ENCODE measurements at places on chromosomes 16 and 17.

DNA sequence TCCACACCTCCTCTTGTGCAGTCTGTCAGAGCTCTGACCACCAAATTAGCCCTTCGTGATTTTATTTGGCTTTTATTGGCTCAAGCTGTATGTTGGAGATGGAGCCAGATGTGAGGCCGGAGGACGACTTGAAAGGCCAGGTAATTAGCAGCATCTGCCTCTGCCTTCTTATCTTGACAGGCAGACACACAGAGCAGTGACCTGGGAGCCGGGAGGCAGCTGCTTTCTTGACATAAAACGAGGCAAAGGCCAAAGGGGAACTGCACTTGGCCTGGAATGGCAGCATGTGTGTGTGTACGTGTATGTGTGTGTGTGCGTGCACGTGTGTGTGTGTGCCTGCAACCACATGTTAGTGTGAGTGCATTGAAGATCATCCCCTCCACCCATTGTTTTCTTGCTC, 56.9 kb upstream of the BRD7 start:
- DNase-seq: no peak

- DNase-seq: peak; percentile 54
These were observed 898 bp downstream of the SNAI3 start for GRCh38 chr16:88685156-88686061.

- DNase-seq: no peak
These were observed 534 bp downstream of the PRSS36 start for GRCh38 chr16:31149332-31149731.

DNA sequence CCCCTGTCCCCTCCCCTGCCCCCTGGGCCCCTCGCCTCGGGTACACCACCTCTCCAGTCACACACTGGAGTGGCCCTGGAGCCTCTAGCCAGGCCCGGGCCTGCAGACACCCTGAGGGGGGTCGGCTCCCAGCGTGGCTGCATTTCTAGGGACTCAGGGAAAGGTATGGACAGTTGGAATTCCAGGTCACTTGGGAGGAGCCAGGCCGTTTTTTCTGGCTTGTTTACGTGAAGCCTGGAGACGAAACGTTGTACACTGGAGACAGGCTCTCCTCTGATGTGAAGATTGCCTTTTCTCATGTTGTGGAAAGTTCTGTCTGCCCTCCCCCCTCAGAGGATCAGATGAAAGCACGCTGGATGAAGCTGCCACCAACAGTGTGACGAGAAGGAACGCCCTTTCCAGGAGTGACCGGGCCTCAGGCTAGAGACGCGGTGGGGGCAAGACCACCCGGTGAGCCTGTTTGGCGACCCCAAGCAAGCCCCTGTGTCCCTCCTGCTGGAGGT, 4.0 kb upstream of the PPP1R27 start:
- no peak for DNase-seq

GRCh38 chr16:15434425-15435215, at the start of gene BMERB1:
Gene BMERB1 (plus strand): TSS chr16:15434588. CDS start chr16:15434654, 66 bp downstream.
- peak; percentile 64 for DNase-seq

DNA sequence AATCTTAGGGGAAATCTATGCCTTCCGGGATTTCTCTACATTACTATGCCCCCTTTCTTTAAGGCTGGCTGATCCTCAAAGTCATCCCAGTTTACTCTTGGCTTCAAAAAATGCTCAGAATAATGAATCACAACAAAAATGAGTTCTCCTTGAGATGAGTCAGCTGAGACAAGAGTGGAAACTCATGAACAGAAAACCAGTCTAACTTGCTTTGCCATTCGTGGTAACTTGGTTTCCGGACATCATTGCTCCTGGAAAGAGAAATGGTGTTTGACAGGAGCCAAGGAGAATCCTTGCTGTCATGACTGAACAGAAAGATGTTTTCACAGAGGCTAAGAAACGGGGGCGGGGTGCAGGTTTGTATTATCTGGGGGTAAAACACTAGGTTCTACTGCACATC, 435.6 kb upstream of the DYNLRB2 start:
- no peak for DNase-seq

- DNase-seq: no peak
These were observed 150.7 kb upstream of the DYNLRB2 start for GRCh38 chr16:80390046-80390445.

DNA sequence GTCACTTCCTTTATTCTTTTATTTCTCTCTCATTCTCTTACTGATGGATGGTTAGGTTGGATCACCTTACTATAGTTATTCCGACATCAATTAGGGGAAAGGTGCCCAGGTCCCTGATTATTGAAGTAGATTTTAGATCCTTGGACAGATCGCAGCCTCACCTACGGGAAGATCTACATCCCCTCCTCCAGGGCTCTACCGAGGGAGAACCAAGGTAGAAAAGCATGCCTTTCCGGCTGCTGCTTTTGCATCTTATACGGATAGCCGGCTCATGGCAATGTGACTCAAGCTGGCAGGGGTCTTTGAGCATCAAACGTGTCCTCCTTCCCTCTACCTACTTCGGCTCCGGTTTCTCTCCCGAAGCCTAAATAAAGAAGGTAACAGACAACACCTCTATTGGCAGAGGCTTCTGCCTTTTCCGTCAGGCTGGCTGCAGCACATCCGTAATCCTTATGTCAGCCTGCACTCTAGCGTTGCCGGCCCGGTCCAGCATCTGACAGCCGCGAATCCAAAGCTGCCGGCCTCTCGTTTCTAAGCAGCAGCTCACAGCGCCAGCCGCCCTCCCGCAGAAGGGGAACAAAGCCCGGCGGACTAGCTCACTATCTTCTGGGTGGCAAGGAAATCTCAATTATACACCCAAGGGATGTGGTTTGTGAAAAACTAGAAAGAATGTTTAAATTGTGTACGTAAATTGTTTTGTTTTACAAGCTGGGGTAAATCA, 46.9 kb downstream of the IRX6 start:
- DNase-seq: peak; percentile 66

GRCh38 chr17:57091186-57091618, 6.2 kb downstream of the AKAP1 start:
- no peak for DNase-seq

- DNase-seq: no peak
These were observed 28.3 kb downstream of the ETV4 start for GRCh38 chr17:43517615-43518386.

- no peak for DNase-seq
These were observed 42.5 kb upstream of the TANC2 start for GRCh38 chr17:62923258-62924150.

DNA sequence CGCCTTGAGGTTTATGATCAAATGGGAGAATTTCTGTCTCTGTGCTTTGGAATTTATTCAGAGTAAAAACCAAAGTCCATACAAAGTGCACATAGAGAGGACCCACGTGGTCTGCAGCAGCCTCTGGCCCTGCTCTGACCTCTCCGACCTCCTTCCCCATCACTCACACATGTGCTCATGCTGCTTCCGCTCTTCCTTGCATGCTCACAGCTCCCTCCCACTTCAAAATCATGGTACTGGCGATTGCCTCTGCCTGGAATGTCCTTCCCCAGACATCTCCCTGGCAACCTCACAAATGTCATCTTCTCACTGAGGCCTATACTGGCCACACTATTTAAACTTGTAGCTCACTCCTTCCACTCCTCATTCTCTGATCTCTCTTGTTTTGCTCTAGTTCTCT, 418.0 kb downstream of the CA10 start:
- no peak for DNase-seq

- DNase-seq: no peak
These were observed 24.2 kb downstream of the SSH2 start for GRCh38 chr17:29905879-29906167.

- no peak for DNase-seq
These were observed 35.5 kb downstream of the GAN start for GRCh38 chr16:81350306-81350615.

GRCh38 chr17:16343569-16343968, 9.7 kb downstream of the CENPV start:
- no peak for DNase-seq

GRCh38 chr16:35523991-35524390, 2064.6 kb downstream of the TP53TG3F start:
- DNase-seq: no peak

GRCh38 chr16:76531236-76531635, 254.0 kb downstream of the CNTNAP4 start:
- no peak for DNase-seq

- no peak for DNase-seq
These were observed 32.2 kb upstream of the CRYBA1 start for GRCh38 chr17:29214215-29215146.

- DNase-seq: no peak
These were observed 25.1 kb upstream of the SLC47A1 start for GRCh38 chr17:19508577-19508867.

DNA sequence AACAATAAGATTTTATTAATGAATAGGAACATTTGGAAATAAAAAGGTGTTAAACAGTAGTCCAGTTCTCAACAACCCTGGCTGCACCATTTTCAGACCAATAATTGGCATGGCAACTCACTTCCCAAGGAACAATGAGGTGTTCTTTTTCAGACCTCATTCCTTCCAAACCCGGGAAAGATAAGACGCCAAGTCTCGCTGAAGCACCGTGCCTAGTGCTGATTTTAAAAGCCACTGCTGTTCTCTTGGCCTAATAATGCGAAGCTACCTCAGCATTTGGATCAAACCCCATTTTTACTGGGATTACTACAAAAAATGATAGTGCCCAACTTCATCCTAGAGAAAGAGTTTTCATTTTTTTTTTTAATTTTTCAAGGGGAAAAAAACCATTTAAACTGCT, 75.2 kb upstream of the NOL11 start:
- DNase-seq: no peak

GRCh38 chr16:82046541-82046940, 11.5 kb downstream of the HSD17B2 start:
- no peak for DNase-seq

GRCh38 chr17:49989518-49989880, 5.5 kb downstream of the DLX3 start:
- no peak for DNase-seq

DNA sequence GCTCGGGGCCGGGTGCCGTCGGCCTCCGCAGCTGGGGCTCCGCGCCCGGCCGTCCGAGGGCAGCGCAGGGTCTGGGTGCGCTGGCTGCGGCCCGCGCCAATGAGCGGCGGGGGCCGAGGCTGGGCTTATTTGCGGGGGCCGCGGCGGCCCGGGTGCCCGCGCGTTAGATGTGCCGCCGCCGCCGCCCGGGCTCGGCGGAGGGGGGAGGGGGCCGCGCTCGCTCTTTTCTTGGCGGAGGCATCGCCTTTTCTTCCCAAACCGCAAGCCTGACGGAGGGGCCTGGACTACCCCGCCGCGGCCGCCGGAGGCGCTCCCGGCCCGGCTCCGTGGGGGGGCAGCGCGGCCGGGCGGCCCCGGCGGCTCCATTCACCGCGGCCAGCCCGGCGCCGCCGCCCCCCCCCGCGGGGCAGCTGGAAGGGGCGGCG, at the start of gene NOTUM:
NOTUM (minus strand) TSS at position 101 of the 425 bp plus-strand sequence. CDS start 278 bp downstream, outside the sequence.
- DNase-seq: no peak

DNA sequence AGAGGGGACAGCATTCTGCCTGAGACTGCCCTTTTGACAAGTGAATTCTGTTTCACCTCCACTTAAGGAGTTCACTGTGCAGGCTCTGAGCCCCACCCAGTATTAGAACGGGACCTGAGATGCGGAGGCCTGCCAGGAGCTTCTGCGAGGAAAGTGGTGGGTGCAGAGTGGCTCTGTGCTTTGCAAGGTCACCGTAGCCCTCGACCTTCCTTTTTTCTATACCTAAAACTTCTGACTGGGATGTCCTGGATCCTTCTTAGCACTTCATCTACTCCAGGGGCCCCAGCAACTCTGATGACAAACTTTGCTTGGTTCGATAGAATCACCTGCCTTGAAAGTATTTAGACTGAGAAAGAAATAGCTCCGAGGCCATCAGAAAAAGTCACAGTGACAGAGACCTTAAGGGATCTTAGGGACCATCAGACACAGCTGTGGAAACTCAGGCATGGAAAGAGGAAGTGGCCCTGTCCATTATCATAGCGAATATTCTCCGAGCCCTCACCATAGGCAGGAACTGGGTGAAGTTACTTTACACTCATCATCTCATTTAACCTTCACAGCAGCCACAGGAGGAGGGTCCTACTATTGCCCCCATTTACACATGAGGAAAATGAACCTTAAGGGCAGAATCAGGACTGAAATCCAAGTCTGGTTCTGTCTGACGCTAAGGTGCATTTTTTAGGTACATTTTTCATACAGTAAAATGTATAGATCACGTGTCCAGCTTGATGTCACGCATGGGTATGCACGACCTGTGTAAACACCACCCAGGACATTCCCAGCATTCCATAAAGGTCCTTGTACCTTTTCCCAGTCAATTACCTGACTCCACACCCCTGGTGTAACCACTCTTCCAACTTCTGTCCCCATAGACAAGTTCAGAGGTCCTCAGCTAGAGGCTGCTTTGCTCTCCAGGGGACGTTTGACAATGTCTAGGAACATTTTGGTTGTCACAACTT, 676 bp upstream of the KRT13 start:
- DNase-seq: no peak

DNA sequence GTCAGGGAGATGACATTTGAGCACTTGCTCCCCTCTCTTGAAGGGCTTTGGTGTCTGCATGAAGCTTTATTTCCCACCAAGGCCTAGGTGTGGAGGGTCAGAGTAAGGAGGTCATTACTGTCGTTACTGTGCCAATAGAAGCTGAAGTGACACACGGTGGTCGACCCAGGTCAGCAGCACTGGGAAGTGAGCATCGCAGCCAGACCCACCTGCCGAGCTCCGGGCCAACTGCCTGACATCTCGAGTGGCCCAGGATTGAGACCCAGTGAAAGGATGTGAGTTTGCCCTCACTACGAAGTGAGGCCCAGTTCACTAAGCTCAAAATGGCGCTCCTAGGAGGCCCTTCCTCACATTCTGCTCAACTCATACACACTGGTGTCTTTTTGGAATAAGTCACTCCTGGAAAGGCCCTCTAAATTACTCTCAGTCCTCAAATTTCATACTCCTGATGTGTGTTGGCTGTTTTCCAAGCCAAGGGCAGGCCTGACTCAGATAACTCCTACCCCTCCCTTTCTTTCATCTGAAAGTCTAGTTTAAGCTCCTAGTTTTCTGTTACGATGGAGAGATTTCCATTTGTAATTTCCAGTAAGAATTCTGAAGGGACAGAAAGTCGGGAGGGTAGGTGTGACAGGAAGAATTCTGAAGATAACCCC, 200.4 kb downstream of the LGALS9B start:
- no peak for DNase-seq

- no peak for DNase-seq
These were observed 122.3 kb downstream of the MRTFB start for GRCh38 chr16:14193316-14193871.

- DNase-seq: no peak
These were observed 6.2 kb upstream of the RMI2 start for GRCh38 chr16:11339075-11339474.

- no peak for DNase-seq
These were observed 59.4 kb upstream of the SIAH1 start for GRCh38 chr16:48444574-48444973.

DNA sequence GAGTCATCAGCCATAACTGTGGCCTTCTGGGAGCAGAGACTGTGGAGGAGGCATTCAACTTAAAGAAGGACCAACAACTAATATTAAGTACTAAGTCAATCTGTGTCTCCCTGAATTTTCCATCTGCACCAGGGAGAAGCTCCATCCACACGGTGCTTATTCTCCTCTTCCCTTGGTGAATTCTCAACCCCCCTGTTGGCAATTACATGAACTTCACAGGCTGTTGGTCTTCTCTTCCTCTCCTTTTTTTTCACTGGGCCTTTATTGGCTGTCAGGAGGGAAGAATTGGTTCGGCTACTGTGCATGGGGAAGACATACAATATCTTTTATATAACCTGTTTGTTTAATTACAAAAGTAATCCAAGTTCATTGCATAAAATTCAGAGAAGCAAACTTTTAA, 152.8 kb upstream of the IRX6 start:
- no peak for DNase-seq

- no peak for DNase-seq
These were observed 22.5 kb upstream of the DYNLL2 start for GRCh38 chr17:58060596-58061191.

GRCh38 chr16:28167221-28167620, 44.5 kb downstream of the XPO6 start:
- no peak for DNase-seq

- no peak for DNase-seq
These were observed 568 bp upstream of the TNK1 start for GRCh38 chr17:7380321-7380720.
